ENCODE measurements at places on chromosomes 1 and 21.

GRCh38 chr1:3664700-3665375, 12.5 kb downstream of the TP73 start:
- no peak for DNase-seq

GRCh38 chr1:167984886-167985489, 48.1 kb upstream of the MPC2 start:
- peak; percentile 67 for DNase-seq

DNA sequence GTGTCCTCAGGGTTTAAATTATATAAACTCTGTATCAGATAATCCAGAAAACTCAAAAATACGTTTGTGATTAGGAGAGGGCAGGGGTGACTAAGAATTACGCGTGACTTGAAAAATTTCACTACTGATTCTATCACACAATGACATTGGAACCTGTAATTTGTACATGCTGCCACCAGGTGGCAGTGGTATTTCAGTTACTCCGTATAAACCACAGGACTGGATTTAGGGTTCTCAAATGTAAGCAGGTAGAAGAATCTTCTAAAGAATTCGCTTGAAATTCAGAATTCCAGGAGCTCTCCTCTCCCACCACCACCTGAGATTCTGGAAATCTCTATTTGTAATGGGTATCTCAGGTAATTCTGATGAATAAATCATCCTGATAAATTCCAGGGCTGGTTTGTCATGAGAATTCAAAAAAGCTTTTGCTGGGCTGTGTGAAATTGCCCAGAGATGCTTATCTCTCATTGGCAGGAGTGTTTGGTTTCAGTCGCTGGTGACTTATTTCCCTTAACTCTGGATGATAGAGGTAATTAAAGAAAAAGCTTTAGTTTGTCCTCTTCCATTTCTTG, 1.7 kb upstream of the KRTAP7-1 start:
- peak; percentile 2 for DNase-seq

- DNase-seq, result no peak
These were observed 9.2 kb upstream of the SLC45A3 start for GRCh38 chr1:205689479-205689878.

GRCh38 chr1:201807958-201808632, 20.9 kb upstream of the IPO9 start:
- DNase-seq, result no peak

- DNase-seq, result peak; percentile 93
These were observed 2.5 kb upstream of the BCL10 start for GRCh38 chr1:85278853-85279314.

GRCh38 chr1:24108334-24109165, 3.4 kb downstream of the MYOM3 start:
- no peak for DNase-seq

DNA sequence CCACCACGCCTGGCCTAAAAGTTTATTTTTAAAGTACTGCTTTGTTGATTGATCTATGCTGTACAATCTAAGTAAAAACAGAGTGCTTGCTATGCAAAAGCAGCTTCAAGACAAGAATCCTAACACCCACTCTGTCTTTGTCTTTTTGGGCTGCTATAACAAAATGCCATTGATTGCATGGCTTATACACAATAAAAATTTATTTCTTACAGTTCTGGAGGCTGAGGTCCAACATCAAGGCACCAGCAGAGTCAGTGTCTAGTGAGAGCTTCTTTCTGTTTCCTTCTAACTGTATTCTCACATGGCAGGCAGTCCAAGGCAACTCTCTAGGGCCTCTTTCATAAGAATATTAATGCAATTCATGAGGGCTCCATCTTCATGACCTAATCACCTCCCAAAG, 63.6 kb upstream of the GJA5 start:
- DNase-seq, result no peak

DNA sequence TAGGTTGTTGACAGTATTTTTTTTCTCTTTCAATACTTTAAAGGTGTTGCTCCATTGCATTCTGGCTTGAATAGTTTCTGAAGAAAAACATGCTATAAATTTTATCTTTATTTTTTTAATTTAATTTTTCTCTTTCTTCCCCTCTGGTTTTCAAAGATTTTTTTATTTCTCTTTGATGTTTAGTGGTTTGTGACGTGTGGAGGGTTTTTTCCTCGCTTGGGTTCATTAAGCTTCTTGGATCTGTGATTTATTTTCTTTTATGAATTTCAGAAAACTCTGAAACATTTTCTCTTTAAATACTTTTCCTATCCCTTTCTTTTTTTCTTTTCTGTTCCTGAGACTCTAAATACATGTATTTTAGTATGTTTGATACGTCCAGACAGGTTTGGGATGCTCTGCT, 9.3 kb downstream of the SLC30A7 start:
- no peak for DNase-seq

DNA sequence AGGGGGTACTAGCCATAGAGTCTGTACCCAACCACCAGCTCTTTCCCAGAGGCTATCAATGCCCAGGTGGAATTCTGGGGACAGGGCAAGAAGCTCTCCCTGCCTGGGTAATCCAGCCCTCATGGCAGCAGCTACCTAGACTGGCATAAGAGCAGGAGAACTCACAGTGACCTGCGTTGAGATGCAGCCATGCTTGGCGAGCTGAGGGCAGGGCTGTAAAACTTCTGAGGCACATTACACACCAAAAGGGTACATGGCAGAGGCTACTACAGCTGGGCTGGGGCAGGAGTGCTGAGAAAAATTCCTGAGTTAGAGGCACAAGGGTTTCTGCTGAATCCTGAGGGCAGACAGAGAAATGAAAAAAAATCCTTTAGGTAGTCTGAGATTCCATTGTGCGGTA, 927.9 kb upstream of the B3GALT2 start:
- DNase-seq, result no peak

- peak; percentile 70 for DNase-seq
These were observed 21.2 kb upstream of the IFNAR2 start for GRCh38 chr21:33208534-33208933.

GRCh38 chr1:218346391-218347204, 1.5 kb downstream of the TGFB2 start:
- DNase-seq, result no peak

GRCh38 chr1:91596474-91596873, 95.8 kb downstream of the CDC7 start:
- DNase-seq, result peak; percentile 10

DNA sequence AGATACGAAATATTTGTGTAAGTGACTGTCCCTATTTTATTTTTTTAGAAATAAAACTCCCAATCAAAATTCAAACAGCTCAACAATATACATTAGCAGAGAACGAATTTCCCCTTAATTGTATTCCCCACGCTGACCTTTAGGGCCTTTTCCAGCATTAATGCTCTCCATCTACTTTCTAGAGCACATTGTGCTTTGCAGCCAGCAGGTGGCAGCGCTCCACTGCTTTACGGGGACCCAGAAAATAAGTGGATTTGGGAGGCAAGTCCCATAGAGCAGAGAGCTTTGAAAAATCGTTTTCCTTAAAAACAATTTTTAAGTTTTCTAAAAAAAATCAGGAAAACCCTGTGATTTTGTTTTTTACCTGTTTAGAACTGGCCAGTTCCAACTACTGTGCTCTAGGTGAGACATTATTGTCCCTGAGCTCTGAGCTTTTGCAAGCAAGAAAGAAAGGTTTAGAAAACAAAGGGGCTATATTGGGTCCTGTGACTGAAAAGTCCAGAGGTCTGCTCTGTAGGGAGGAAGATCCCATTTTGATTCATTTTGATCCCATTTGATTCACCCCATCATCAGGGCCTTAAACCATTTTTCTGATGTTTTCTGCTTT, 144.4 kb upstream of the ZNF644 start:
- peak; percentile 74 for DNase-seq

GRCh38 chr1:25757846-25758185, 42.2 kb upstream of the SELENON start:
- no peak for DNase-seq

DNA sequence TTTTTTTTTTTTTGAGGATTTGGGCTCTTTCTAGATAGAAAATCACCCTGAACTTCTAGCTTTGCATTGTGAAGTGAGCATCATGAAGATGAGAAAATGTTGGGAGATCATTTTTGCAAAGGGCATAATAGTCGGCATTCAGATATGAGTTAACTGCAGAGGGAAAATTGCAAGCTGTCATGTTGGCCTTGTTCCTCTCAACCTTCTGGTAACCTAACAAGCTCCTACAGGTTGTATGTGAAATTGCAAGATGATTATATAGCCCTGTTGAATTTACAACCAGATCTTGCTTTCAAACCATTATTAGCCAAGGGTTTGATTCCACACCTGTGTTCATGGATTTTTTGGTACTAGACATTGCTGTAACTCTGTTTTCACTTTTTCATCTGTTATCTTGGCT, 2.2 kb downstream of the ELOA start:
- peak; percentile 58 for DNase-seq

GRCh38 chr1:179441501-179441900, 75.7 kb downstream of the AXDND1 start:
- no peak for DNase-seq

GRCh38 chr1:167094690-167095089, 815 bp downstream of the STYXL2 start:
- no peak for DNase-seq

- DNase-seq, result no peak
These were observed 36.7 kb upstream of the RASAL2 start for GRCh38 chr1:178057141-178057765.

DNA sequence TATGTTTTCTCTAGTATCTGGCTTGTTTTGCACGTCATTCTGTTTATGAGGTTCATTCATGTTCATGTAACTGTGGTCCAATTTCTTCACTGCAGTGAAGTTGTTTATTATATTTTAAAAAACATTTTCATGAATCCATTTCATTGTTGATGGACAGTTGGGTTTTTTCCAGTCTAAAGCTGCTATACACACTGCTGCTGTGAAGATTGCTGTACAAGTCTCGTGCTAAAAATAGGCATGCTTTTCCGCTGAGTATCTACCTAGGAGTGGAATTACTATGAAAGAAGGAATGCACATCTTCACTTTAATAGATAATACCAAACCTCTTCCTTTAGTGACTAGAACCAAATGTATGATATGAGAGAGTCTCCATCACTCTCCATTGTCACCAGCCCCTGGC, 49.0 kb upstream of the ETS2 start:
- DNase-seq, result no peak

GRCh38 chr1:34987018-34987417, 1.9 kb upstream of the TMEM35B start:
- DNase-seq, result no peak

DNA sequence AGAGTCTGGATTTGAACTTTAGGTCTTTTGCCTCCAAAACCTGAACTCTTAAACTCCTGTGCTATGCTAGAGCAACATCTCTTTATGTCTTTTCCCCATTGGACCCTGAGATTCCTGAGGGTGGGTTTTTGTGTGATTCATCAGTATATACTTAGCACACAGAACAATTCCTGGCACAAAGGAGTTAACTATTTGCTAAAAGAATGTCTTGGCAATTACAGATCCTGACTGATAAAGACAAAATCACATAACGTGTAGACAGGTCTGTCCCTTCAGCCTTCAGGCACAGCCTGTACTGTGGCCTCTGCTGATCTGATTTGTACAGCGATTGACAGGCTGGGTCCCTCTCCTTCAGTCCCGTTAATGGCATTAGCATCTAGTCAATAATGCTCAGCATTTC, 162.4 kb upstream of the BEND5 start:
- DNase-seq, result no peak

DNA sequence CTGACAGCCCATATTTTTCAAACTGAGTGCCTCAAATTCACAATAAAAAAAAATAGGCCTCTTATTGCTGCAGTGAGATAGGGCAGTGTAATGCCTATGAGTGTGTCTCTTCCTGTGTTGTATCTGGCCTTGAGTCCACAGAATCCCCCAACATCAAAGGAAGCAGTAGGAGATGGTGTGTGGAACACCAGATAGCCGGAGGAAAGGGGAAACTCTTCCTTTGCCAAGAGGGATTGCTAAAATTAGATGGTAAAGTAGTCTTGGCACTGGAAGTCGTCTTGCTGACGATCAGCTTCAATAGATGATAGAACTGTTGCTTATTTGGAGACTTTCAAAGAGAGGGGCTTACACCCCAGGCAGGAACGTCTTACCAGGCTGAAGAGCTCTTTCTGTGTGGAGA, 51.8 kb downstream of the RUNX1 start:
- DNase-seq, result no peak

GRCh38 chr1:31241321-31241720, 1.6 kb upstream of the NKAIN1 start:
- DNase-seq, result no peak

DNA sequence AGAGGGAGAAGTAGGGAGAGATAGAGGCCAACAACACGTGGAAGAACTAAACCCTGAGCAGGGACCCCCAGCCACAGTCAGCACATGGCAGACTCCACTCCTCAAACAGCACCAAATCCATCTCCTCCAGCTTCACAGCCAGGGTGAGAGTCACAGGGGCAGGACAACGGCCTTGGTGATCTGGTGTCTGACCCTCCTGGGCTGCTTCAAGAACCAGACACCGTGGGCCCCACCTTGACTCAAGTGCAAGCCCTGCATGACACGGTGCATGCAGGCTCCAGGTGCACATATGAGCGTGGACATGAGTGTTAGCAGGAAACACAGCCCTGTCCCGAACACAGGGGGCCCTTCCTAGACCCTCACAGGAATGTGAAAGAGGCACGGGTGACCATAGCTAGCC, 21.9 kb downstream of the S100A7 start:
- no peak for DNase-seq

GRCh38 chr1:203625628-203626019, 1.0 kb upstream of the ATP2B4 start:
- peak; percentile 86 for DNase-seq

DNA sequence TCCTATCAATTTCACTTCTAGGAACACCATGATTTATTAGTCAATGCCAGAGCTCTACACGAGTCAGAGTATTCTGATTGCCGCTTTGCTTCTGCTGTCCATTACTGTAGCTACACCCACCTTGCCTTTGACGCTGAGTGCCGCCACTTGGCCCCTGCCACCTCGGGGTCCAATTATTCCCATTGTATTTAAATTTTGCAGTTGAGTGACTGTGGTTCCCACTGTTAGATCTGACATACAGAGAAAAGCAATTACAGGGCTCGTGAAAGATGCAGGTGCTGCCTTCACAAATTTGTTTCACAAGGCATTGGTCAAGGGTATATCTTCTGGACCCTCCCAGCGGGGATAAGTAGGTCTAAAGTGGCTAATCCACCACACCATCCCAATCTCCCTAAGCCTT, 428.9 kb downstream of the SIPA1L2 start:
- no peak for DNase-seq

- no peak for DNase-seq
These were observed 64.8 kb upstream of the GNG4 start for GRCh38 chr1:235714205-235714897.

DNA sequence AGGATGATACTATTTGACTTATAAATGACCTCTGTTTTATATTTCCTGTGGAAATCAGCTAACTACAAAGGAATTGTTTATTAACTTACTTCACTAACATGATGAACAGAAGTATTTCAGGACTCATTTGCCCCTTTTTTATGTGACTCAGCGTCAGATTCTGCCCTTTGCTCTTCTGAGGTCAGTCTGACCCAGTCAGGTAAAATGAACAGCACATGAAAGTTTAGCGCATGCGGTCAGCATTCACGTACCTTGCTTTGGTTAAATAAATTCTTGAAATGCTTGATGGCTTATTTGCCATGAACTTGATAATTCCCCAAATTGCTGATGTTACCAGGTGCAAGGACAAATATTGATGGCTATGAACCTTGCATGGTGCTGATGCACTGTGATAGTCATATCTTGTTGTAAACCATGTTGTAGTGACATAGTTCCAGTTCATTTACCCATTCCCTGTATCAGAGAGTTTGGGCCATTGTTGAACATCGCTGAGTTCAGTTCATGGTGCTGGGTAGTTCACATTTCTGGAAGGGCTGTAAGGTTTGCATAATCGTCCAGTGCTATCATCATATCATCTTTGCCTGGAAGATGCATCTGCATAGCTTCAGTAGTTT, 133.4 kb downstream of the NFIA start:
- no peak for DNase-seq
